ENCODE measurements at places on chromosomes 3 and 15.

DNA sequence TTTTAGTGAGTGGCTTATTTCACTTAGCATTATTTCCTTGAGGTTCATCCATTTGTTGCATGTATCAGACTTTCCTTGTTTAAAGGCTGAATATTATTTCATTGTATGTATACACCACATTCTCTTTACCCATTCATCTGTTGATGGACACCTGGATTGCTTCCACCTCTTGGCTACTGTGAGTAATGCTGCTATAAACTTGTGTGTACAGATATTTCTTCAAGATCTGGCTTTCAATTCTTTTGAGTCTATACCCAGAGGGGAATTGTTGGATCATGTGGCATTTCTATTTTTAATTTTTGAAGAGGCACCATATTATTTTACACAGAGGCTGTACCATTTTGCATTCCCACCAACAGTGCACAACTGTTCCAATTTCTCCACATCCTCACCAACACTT, 313.5 kb downstream of the RPLP1 start:
- no peak for DNase-seq

DNA sequence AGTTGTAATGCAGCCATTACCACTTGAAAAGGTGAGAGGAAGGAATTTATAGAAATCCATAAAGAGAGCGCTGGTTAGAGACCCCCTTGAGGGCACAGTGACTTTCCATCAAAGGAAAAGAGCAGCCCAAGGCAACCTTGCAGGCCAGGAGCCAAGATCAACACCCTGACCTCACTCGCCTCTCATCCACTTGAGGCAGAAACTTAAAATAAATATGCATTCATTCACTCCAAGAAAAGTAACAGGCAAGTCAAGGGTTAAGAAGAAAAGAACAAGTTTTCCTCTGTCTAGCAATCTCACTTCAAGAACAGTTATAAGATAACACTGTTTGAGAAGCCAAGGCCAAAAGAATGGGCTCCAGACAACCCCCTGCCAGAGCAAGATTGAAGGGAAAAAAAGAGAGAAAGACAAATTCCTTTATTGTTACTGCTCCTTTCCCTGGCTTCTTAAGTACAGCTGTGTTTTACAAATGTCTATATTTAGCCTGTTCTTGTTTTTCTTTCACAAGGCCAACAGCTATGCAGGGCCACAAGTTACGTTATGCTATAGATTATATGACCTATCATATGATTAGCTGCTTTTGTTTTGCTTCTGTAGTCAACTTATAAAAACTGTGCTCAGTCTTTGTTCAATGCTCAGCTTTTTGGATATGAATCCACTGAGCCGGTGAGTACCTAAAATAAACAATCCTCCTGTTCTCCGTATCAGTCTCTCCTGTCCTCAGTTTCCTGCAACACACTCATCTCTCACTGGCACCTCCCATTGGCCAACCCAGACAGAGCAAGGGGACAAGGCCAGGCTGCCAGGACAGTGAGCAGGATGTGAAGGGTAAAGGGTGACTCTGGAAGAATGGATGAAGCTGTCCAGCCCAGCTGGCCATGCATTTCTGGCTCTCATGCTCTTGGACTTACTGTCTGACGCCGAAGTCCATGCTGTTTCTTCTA, 15.8 kb upstream of the SSUH2 start:
- DNase-seq = no peak

DNA sequence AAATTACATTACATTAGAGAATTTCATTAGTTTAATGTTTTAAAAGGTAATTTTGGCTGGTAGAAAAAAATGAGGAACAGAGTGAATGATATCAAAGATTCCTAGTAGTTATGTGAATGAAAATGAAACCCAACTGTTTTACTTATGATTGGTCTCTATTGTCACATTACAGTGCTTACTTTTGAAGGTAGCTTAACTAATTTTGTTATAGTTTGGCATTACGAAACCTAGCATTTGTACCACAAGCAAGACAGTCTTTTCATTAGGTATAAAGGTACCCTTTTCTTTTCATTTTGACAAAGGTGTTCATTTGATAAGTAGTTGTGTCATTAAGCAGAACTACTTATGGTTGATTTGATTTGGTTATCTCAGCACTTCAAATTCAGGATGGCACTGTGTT, 6.9 kb downstream of the SELENOT start:
- DNase-seq = no peak

DNA sequence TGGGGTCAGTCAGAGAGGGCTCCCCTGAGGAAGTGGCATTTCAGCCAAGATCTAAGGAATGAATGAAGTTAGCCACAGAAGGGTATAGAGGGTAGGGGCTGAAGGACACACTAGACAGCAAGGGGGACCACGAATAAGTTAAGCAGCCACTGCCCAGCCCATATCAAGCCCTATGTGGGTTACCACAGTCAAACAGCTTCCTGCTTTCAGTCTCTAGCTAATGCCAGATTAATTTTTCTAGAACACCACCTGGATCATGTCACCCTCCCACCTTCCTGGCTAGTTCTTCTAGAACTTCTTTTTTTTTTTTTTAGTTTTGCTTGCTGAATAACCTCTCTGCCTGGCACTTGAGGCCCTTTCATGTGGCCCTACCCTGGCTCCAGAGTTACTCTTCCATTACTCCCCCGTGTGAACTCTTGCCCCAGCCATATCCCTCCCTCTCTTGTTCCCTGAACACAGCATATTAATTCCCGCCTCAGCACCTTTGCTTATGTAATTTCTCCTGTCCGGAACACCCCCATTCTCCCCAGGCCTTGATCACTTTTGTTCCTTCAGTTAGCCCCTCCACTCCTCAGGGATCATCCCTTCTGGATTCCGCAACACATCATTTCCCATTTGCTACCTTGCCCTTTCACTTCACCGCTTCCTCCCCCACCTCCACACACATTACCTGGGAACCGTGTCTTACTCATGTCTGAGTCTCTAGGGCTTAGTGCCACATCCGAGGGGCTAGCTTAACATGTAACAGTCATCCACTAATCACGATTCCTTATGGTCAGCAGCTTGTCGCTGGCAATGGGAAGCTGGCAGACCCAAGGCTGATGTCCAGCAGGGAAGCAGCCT, 20.6 kb upstream of the BNC1 start:
- no peak for DNase-seq

DNA sequence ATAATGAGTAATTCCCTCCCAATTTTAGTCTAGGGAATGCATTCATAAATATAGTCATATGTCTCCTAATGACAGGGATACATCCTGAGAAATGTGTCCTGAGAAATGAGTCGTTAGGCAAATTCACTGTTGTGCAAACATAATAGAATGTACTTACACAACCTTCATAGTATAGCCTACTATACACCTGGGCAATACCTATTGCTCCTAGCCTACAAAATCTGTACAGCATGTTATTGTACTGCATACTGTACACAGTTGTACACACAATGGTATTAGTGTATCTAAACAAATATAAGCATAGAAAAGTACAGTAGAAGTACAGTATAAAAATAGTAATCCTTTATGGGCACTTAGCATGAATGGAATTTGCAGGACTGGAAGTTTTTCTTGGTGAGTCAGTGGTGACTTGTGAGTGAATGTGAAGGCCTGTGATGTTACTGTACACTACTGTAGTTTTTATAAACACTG, 6.6 kb downstream of the DTWD1 start:
- DNase-seq = no peak

Measured in NCI-H1930 (cell line).